ENCODE measurements at places on chromosomes 7 and 10.

DNA sequence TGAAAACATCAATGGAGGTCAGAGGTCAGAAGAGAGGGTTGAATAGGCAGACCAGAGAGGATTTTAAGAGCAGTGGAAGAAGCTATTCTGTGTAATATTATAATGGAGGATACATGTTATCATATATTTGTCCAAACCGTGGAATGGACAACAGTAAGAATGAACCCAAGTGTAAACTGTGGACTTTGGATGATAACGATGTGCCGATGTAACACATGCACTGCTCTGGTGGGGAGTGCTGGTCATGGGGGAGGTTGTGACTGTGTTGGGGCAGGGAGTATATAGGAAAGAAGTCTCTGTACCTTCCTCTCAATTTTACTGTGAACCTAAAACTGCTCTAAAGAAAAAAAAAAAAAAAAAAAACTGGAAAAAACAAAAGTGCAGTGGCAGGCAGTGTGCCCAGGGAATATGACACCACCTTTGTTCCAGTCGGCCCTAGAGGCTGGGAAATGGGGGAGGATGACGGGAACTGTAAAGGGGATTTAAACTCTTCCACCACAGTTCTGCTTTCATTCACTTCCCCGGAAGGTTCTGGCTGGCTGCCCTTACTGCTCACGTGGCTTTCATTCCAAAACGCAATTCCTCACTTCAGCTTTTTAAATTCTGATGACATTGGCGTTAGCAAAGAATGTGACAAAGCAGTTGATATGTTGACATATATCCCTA is 113.7 kb upstream of the ANKRD1 start:
- DNase-seq, result no peak

- DNase-seq, result no peak
Observed at GRCh38 chr10:132848951-132849545, 63.1 kb upstream of the NKX6-2 start.

DNA sequence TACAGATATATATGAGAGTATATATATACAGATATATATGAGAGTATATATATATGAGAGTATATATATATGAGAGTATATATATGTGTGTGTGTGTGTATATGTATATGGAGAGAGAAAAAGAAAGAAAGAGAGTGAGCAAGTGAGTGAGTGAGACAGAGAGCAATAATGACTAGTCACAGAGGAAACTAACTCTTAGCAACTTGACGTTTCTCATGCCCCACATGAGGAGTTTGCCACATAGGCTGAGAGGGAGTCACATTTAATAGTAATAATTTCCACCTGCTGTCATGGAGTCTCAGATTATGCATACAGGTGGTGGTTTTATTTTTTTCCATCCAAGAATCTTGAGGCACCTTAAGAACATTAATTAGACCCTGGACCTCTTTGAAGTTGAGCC is 199.9 kb downstream of the GATA3 start:
- DNase-seq, result no peak

DNA sequence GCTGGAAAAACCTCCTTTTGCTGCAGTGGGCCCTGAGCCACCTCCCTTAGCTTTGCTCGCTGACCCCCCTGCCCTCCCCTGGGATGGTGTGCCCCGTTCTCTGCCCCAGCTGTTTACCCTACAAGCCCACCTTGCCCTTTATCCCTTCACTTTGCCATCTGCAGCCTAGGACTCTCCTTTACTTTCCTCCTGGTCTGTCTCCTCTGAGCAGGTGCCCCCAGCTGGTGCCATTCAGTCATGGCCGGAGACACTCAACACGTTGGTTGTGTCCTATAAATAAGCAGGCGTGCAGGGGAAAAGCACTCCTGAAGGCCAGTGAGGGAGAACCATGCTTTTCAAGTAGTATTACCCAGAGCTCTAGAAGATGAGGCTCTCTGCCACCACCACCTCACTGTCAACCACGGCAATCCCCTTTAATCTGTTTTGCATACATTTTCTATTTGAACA is 6.1 kb downstream of the RASSF4 start:
- DNase-seq, result no peak

- DNase-seq, result no peak
Observed at GRCh38 chr7:29345590-29345989, 151.0 kb downstream of the CHN2 start.

DNA sequence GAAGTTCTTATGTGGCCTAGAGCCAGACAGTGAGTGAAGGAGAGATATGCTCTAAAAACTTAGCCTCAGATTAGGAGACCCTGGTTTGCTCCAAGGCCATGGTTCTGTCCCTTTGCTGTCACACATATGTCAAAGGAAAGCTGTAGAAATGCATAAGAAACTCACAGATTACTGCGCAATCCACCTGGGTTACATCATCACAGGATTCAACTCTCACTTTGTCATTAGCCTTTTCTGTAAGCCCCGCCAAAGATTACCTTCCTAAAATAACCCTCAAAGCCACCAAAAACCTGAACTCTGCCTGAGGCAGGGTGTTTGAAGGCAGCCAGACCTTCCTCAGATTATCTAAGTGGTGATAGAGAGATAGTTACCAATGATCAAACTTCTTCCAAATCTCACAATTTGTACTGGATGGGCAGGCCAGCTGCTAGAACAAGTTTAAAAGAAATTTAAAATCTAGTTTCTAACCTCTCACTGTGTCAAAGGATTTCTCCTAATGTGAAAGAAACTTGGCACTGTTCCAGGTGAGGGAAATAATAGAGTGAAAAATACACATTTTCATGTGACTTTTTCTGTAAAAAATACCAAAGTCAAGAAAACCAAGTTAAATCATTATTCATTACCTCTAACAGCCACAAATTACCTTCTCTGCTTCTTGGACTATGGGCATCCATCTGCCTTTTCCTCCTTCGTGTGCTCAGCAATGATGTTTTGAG is 567.2 kb downstream of the SUGCT start:
- DNase-seq, result no peak

DNA sequence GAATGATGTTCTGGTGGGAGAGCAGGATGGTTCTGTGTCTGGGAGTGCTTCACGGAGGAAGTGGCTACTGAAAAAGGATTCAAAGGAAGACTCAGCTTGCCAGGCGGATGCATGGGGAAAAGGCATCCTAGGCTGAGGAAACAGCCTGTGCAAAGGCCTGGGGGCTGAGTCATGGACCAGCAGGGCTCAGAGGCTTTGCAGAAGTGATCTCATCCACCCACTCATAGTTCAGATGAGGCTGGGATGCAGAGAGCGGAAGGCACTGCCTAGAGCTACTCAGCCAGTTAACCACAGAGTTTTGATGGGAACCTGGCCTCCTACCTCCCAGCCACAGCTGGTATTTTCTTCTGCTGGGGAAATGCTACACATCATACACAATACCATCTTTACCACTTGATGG is 15.8 kb upstream of the ADAMTS14 start:
- no peak for DNase-seq

- DNase-seq, result no peak
Observed at GRCh38 chr10:109902992-109903947, 20.0 kb downstream of the XPNPEP1 start.

DNA sequence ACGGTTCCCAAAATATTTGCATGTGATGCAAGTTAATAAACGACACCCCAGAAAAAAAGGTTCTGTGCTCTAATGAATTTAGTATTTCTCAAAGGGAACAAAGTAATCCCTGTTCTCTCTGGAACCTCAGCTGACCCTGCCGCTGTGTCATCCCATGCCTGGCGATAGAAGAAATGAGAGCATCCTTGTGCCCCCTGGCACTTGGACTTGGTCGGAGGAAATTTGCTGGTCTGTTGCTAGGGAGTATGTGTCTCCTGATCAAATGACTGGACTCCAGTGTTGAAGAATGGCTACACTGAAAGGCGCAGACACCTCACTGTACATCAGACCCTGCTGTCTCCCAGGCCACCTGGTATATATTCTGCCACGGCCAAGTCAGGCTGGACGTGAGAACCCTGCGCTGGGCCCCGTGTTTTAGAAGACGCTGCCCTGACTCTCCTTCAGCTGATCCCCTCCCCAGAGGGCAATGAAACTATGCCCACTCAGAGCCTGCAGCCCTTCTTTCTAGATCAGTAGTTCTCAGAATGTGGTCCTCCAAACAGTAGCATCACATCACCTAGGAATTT is 67.2 kb downstream of the THNSL1 start:
- no peak for DNase-seq

GRCh38 chr7:52017802-52018679 is 701.4 kb upstream of the COBL start:
- DNase-seq, result no peak

DNA sequence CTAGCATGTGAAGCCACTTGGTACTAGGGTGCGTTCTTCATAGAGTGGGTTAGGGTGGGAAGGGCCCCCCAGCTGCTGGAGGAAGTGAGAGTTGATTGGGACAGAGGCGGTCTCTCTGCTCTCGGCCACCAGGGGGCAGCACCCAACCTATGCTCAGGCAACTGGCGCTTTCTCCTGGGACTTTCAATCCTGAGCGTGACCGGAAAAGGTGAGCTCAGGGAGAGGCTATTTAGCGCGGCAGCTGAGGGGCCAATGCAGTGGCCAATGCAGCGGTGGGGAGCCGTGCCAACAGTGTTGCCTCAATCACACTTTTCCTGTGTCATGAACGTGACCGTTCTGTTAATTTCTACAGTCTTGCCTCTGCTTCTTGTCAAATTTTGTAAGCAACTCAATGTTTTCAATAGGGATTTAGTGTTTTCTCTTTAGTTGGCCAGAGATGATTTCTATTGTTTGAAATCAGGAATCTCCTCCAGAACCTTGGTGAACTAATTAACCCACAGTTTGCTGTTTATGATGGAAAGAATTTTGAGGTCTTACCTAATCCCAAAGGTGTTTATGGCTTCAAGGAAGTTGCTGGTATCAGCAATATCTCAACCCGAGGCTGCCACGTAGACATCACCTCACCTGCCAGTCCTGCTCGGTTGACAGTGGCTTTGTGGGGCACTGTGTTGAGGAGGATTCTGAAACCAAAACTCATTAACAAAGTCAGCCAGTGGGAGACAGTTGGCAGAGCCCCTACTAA is 67.9 kb upstream of the PDZD8 start:
- DNase-seq, result no peak

DNA sequence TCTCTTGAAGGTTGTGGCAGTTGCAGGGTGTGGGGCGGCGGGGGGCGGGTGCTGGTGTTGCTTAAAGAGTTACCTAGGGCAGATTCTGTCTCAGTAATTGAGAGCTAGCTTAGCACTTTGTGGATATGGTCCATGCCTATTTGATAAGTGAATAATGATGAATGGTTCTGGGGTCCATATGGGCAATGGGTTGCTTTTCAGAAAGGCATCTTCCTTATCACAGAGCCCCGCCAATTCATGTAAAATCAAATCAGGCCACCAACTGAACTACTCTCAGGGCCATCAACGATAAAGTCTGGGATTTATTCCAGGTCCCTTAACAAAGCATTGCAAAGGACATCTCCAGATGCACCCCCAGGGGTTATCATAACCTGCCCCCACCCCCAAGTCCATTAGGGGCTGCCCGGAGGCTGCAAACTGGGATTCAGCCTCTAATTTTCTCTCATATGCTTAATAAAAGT is 1.8 kb upstream of the PRRT4 start:
- no peak for DNase-seq

- no peak for DNase-seq
Observed at GRCh38 chr7:47088329-47089067, 493.4 kb downstream of the TNS3 start.

Measured in stimulated activated CD4-positive, alpha-beta T cell treated with anti-CD3 and anti-CD28 coated beads, Interleukin-15, amount 100 ng/mL, for 1 hour (primary cell).